T-helper 17 cell (primary cell): ENCODE measurements at places on chromosomes 7 and 10.

GRCh38 chr10:86068231-86069054 lies 298.2 kb downstream of the GRID1 start:
- DNase-seq = no peak

DNA sequence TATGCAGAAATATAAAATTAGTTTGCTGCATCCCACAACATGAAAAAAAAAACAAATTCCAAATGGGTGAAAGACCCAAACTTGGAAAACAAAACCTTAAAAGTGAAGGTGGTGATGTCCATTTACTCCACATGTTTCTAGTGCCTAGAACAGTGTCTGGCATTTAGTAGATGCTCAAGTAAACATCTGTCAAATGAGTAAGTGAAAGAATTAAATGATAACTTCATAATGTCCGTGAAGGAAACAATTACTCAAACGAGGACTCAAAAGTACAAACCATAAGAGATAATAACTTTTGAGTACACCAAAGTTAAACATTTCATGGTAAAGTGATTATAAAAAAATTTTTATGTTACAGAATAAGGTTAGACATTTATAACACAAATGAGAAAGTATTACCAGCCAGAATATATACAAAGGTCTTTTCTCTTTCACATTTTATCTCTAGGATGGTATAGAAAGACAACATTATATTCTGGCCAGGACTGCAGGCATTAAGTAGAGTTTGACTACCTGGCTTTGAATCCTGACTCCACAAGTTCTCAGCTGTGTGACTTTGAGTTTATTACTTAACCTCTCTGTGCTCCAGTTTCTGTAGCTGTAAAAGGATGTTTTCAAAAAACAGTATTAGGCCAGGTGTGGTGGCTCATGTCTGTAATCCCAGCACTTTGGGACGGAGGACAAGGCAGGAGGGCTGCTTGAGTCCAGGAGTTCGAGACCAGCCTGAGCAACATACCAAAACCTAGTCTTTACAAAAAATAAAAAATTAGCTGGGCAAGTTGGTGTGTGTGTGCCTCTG lies 20.7 kb downstream of the NMT2 start:
- no peak for DNase-seq

DNA sequence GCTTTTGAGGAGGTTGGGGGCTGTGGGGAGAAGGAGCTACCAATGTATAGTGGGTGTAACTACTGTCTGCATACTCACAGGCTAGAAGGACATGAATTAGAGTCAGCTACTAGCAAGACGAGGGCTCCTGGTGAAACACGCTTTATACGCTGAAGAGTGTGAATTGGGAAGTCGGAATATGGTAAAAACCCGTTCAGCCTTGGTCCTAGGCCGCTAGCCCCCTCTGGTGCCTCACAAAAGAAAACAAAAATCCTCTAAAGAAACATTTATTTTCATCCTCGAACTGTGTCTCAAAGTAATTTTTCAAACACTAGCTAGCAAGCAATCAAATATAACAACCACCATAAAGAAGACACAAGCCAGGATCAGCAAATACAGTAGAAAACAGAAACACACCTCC lies 338.1 kb upstream of the SEMA3C start:
- DNase-seq = no peak

GRCh38 chr10:30052062-30052461 lies 7.3 kb downstream of the JCAD start:
- no peak for DNase-seq

DNA sequence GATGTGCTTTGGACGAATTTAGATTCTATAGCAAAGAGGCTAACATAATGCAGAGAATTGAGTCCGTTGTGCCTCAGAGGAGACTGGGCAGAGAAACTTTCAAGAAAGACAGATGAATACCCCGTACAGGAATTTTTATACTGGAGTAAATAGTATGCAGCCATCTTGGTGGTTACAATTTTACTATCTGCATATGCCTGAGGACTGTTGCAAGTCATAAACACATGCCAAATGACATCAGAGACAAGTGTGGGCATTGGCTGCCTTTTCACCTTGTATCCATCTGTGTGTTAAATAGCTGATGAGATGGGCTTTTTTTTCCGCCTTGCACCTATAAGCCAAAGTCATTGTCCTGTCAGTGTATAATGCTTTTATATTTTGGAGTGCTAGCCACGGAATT lies 267.5 kb upstream of the SP4 start:
- DNase-seq = no peak

GRCh38 chr10:59757966-59758365 lies 4.7 kb upstream of the MRLN start:
- no peak for DNase-seq

- DNase-seq = no peak
These were observed 47.8 kb upstream of the PCLO start for GRCh38 chr7:83210479-83210878.

- DNase-seq = no peak
These were observed 118.6 kb downstream of the SH3PXD2A start for GRCh38 chr10:103736763-103737162.

DNA sequence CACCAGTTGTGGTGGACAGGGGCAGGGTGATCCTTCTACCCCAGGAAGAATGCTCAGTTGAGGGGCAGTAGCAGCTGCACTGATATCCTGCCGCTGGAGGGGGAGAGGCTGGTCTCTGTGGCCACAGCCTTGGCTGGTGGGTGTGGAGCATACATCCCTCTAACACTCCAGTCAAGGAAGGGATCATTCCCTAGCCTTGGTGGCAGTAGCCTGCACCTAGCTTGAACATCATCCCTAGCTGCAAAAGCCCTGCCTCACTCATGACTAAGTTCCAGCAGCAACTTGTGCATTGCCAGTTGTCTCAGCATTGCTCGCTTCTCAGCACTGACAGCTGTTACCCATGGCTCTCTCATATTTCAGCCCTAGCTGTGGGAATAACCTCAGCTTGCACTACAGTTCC lies 688.9 kb upstream of the POT1 start:
- DNase-seq = no peak

DNA sequence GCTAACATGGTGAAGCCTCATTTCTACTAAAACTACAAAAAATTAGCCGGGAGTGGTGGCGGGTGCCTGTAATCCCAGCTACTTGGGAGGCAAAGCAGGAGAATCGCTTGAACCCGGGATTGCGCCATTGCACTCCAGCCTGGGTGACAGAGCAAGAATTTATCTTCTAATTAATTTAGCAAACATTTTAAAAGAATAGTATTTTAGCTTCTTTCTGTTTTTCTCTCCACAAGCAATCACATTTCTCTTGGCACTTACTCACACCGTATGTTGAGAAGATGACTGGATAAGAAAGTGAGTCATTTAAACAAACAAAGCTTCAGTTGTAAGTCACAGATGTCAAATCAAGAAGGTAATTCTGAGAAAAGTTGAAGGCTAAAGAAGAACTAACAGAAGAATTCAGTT lies 264.0 kb downstream of the ARL4A start:
- DNase-seq = no peak

- DNase-seq = no peak
These were observed 8.0 kb downstream of the EPHB6 start for GRCh38 chr7:142862786-142863400.

DNA sequence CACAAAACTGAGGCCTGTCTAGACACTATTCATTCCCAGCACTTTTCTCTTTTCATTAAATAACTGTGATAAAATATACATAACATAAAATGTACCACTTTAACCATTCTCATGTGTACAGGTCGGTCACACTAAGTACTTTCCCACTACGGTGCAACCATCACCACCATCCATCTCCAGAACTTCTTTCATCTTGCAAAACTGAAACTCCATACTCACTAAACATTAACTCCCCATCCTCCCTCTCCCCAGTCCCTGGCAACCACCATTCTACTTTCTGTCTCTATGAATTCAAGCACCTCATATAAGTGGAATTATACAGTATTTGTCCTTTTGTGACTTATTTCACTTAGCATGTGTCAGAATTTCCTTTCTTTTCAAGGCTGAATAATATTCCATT lies 53.0 kb downstream of the ARHGAP12 start:
- DNase-seq = no peak

DNA sequence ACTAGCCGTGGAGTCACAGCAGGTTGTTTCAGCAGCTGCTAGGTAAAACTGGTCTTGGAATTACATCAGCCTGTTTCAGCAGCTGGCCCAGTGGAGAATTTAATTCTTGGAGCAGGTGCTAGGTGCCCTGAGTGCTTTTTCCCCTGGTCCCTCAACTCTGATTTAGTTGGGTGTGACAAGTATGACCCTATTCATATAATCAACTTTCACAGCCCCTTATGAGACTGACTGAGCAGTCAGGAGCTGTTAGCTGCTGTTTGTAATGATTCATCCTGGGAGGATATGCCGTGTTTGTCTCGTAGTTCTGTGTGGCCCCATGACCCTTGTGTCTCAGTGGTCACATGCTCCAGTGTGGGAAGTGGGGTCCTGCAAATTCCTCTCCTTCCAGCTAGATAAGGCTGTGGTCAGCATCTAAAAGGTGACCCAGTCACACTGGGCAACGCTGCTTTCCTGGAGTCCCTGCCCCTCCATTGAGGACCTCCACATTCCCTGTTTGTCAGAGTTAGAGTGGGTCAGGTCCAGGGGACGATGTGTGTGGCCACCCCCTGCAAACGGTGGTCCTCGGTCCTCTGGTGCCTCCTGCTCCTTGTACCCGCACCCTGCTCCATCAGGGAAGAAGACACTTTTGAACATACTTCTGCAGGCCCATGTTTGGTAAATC lies 28.3 kb downstream of the TBATA start:
- DNase-seq = no peak

DNA sequence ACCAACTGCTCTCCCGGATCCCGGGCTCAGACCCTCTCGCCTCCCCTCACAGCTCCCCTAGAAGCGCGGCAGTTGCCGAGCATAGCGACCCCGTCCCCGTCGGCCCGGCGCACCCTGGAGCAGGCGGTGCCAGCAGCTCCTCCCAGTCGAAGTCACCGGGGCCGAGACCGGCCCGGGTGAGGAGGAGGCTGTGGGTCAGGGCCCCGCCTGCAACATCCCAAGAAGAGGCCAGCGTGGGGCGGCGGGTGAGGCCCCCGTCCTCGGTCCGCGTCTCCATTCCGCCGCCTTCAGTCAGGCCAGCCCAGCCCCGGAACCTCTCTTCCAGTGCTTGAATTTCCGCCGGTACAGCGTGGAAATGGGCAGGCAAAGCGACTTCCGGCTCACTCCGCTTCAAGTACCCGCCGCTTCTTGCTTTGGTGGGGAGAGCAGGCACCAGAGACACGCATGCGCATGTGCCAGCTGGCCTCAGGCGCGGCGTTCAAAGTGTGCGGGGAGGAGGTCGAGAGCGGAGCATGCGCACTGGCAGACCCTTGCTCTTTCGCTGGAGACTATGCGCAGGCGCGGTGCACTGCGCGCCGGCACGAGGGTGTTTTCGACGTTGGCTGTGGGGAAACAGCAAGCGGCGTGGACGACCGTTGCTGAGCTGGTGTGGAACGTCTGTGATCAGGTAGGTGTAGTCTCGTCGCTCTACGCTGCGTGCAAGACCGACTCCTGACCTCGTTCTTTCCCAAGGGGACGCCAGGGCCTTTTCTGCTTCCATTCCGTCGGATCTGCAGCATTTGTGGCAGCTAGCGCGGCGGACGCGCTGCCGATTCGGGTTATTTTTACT lies at the start of gene C10orf88:
TSS of gene C10orf88 (minus strand) at position 326 of the 829 bp plus-strand sequence. CDS start at position 277, 49 bp downstream.
- peak; percentile 95 for DNase-seq

DNA sequence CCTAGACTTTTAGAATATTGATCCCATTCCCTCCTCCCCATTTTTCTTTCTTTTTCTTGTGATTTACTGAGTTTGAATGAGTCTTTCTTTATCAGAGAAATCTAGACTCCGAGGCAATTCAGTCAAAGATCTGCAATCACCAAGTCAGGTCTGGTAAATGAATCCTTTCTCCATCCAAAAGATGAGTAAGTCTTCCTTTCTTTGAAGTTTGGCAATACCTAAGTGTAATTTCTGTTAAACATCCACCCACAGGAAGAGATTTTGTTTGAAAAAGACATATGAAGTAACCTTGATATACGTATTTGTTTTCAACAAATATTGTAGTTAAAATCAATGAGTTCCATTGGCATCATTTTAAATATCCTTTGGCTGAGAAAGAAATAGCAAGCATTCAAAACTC lies 58.3 kb downstream of the SLC39A12 start:
- no peak for DNase-seq

- DNase-seq = no peak
These were observed 88.4 kb upstream of the AGBL3 start for GRCh38 chr7:134897936-134898335.

- DNase-seq = no peak
These were observed 43.7 kb downstream of the SGCE start for GRCh38 chr7:94612253-94612652.

DNA sequence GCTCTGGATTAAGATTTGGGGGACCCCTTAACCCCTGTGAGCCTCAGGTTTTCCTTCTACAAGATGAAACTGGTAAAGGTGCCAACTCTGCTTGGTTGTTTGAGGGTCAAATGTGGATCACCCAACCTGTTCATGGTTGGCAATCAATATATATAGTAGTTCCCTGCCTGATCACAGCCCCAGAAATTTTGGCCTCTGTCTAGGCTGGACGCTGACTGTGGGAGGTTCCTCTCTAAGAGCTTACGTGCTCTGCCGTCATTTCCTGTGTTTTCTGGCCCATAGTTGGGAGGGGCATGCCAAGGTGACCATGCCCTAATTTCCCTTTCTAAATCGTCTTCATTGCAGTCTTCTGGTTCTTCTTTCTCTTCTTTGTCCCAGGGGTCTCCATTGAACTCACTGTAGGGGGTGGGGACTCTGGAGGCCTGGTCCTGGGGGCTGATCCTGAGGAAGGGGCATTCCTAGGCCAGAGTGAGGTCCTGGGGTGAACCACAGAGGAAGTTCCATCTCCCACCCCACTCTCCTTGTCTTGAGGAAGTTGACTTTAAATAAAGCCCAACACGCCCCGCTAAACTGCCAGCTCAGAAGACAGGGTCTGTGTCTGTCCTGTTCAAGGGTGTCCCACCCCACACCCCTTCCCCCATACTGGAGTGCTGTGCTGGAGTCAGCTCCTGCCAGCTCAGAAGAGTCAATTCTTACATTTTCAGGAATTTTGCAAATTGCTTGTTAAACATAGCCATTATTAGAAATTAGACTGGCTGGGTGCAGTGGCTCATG lies 98.9 kb upstream of the SDK1 start:
- DNase-seq = no peak

- no peak for DNase-seq
These were observed 23.2 kb upstream of the LRRN3 start for GRCh38 chr7:111067682-111068081.

DNA sequence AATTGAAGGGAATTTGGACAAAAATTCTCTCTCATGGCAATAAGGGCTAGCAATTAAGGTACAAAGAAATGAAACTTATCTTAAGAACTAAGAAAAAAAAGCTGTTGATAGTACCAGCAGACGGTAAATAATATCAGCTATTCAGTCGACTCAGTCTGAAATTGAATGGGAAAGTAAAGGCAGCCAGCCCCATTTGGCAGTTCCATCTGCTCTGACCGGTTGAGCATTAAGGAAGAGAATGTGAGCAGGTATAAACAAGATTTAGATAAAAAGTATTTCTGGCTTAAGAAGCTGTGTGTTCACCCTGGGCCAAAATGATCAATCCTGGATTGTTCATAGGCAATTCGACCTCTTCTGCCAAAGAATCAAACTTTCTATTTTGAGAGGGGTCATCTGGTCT lies 154.6 kb upstream of the NPVF start:
- no peak for DNase-seq
